Lower leg skin (tissue), 4 donors: ENCODE measurements at places on chromosomes 13 and 19. TPM values are rescaled to one million over a fixed set of nuclear protein-coding genes. Genes with fewer than 3 reads are reported as not detected.

Gene ADGRE1
- not detected for total RNA-seq

Gene SULT2B1
- 119 TPM for total RNA-seq

Gene TGFBR3L
- total RNA-seq: 1.5 TPM

Gene NEK3
- 16.6 TPM for total RNA-seq

Gene LRRC25
- total RNA-seq: 2.2 TPM

DNA sequence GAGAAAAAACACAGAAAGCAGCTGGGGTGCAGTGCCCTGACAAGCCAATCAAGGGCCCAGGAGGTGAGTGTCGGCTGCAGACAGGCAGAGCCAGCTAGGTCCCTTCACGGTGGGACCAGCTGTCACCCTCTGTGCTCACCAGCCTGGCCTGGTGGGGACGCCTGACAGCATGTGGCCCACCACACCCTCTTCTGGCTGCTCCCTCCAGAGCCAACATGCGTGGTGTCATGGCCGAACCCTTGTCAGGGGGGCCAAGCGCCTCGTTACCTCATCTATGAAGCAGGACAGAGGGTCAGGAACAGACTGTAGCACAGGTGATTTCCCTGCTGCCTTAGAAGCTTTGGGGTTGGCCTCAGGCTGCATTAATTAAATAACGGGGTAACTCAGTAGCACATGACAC lies 40.0 kb upstream of the ISYNA1 start:
- no peak for DNase-seq

GRCh38 chr13:92487238-92487637 lies 739.4 kb upstream of the GPC6 start:
- DNase-seq: no peak
